Psoas muscle (tissue), 8 donors: ENCODE measurements at places on chromosomes 4 and X. TPM values are rescaled to one million over a fixed set of nuclear protein-coding genes. Genes with fewer than 3 reads are reported as not detected.

The ITIH6 gene
- 0.01 TPM for polyA plus RNA-seq

The CC2D2A gene
- polyA plus RNA-seq, result 1.6 TPM

DNA sequence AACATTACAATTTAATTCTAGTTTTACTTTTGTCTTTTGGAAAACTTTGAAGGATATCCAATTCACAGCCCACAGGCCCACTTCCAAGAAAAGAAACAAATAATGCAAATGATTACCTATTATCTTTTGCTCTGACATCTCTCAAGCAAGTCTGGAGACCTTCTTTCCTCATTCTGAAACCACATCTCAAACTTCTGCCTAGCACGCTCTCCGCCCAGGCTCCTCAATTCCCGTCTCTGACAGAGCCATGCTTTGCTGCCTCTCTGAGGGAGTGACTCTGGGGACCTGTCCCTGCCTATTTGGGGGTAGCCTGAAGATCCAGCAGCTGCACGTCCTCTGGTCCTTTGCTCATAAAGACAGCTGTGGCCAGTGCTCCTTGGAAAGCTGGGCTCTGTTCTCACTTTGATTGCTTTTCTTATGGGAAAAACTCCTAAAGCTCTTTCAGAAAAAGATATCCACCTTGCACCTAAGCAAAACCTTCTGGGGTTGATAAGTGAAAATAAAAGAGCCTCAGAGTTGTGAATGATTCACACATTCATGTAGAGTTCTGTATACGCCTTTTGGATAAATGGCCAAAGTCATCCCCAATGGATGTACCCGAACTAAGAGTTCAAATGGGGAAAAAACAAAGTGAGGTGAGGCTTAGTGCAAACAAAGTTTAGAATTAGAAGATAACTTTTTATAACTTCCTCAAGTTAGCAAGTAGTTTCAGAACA is 72.4 kb upstream of the TNIP3 start:
- no peak for DNase-seq

The HEPH gene
- polyA plus RNA-seq, result 0.21 TPM

The ADAM29 gene
- polyA plus RNA-seq, result not detected

GRCh38 chr4:173782660-173783059 is 252.6 kb upstream of the HAND2 start:
- DNase-seq, result no peak

DNA sequence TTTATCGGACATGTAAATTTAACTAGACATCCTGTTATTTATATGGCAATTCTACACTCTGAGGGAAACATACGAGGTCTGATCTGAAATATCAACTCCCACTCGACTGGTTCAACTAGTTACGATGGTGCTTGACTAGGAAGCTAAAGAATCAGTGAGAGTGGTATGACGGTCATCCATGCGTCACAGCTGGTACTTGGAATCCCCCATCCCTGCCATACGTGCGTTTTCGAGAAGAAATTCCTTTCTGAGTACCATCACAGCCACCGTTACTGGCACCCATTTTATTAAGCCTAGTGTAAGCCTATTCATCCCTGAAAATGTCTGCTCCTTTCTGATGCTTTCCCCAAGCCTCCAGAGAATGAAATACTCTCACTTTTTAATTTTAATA is 695 bp upstream of the PIGA start:
- no peak for DNase-seq

- DNase-seq, result no peak
These were observed 44.0 kb upstream of the STK26 start for GRCh38 chrX:131979116-131979515.

GRCh38 chr4:120524237-120524636 is 398.3 kb downstream of the PRDM5 start:
- DNase-seq, result no peak

The MAGEE2 gene
- not detected for polyA plus RNA-seq

The BMPR1B gene
- polyA plus RNA-seq, result 0.58 TPM
